ENCODE measurements at places on chromosomes 3 and 15.

DNA sequence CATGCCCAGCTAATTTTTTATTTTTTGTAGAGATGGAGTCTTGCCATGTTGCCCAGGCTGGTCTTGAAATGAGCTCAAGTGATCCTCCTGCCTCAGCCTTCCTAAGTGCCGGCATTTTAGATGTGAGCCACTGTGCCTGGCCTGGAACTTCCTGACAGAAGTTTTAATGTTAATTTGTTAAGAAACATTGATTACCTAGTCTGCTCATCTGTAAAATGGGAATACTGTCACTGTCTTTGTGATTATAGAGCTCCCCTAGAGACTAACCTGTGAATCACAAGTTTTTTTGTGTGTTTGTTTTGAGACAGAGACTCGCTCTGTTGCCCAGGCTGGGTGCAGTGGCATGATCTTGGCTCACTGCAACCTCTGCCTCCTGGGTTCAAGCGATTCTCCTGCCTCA, 4.3 kb upstream of the EIF3J start:
- DNase-seq, result no peak

DNA sequence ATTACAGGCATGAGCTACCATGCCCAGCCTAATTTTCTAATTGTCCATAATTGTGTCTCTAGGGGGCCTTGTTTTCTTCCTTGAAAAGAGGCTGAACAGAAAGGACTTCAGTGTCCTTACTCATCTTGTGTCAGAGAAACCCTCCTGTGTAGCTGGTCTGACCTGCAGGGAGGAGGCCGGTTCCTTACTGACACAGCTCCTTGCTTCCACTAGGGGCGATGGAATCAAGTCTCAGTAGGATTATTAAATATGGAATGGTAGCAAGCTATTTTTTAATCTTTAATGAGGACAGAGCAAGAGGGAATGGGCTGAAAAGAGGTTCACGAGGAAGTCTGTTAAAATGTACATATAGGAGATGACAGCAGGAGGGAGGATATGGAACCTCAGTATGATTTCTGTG, 8.6 kb downstream of the LPCAT4 start:
- DNase-seq, result no peak

DNA sequence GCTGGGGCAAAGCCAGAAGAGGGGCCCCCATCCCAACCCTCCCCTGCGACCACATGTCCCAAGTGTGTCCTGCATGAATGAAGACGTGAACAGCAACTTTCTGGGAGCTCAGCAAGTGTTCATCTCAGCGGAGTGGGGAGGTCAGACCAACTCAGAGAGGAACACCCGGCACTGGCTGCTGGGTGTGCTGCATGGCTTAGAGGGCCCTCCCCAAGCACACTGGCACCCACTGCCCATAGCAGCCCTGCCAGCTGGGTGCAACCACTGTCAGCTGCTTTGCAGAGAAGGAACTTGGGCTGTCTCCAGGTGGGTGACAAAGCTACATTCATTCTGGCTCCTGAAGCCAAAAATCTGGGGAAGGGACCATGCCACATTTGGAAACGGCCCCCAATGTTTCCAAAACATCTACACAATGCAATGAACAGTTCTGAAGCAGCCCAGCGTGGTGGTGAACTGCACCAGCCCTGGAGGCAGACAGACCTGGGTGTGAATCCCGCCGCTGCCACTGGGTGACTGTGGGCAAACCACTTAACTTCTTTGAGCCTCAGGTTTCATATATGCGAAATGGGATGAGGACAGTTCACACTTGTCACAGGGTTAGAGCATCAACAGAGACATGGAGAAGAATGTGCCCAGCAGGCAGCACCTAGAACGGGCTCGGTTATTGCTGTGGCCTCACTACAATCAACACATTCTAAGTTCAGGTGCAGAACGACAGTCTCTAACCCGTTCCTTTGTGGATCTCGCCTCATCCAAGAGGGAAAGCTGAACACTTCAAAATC, 145.4 kb downstream of the NUP210 start:
- no peak for DNase-seq

DNA sequence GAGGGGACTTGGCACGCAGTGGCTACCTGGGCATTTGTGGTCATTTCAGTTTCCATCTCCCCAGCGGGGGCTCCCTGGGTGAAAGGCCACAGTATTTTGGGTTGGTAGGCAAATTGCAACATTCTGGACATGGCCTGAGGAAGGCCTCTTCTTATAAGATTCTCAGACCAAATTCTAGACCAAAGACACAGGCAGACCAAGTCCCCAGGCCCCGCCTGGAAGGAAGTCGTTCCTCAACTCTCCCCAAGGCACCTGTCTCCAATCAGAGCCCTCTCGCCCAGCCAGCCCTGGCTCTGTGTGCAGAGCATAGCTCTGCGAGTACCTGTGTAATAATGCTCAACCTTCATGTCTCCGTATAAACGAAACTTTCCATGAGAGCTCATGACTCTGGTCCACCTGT, 53.1 kb downstream of the GRIP2 start:
- no peak for DNase-seq

DNA sequence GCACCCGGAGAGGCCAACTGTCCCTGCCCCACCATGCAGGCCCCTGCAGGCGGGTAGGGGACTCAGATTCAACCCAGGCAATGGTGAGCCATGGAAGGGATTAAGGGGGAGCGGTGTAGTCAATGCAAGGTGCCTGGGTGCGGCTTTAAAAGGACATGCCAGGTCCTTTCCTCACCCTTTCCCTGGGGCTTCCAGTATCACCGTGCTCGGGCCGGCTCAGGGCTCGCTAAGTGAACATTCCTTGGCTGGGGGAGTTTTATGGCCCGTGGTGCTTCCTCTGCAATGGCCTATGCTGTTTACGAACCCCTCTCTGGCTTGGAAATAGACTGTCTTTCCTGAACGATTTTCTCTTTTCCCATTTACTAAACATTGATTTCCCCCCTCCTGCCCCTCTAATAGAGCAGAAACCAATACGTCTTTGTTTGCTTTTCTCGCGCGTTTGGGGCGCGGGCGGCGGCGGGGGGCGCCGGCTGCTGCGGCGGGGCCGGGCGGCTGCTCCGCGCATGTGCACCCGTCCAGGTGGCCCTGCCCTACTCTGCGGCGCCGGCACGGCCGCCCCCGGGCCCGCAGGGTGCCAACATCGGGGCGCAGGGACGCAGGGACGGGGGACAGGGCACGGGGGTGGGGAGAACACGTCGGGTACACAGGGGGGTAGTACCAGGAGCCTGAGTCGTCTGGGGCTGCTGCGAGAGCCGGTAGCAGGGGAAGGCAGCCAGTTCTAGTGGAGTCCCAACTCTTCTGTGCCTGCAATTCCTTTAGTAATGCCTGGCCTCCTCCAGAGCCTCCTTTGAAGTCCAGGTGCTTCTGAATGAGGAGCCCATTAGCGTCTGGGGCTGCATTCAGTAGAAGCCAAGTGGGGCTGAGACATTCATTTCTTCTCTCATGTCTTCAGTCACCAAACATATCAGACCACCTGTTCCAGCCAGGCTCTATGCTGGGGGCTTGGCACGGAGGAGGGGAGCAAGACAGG, 26.9 kb upstream of the CACNA2D2 start:
- no peak for DNase-seq

DNA sequence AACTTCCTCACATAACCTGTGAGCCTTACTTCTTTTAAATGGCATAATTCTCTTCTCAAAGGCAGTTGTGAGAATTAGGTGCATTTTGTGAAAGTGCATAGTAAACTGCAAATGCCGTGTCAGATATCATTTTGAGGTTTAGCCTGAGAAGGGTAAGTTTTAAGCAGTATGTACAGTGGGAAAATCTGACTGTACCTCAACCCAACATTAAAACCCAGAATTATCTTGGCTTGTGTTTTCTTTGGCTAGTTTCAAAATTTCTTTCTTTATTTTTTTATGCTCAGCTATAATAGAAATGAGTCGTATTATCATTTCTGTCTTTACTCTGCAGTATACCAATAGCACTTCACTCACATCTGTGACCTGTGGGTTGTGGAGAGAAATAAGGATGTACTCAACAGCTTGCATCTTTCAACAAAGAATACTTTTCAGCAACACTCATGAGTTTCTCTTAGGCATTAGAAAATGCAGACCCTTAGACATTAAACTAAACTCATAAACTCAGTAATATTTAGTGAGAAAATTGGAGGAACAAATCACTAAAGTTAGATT, 65.7 kb downstream of the RASA2 start:
- DNase-seq, result no peak

DNA sequence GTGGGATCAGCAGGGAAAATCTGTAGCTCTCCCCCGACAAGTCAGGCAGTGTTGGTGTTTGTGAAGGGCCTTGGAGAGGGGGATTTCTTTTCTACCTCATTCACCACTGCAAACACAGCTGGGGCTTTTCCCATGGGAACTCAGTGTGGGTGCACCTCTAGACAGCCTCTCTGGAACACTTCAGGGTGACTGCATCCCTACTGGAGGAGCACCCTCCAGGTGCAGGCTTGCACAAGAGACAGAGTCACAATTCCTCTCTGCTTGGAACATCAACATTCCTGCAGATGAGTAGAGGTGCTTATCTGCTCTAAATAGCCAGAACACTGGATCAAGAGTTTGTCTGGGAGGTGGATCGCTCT, 72.7 kb upstream of the AKAP13 start:
- no peak for DNase-seq

DNA sequence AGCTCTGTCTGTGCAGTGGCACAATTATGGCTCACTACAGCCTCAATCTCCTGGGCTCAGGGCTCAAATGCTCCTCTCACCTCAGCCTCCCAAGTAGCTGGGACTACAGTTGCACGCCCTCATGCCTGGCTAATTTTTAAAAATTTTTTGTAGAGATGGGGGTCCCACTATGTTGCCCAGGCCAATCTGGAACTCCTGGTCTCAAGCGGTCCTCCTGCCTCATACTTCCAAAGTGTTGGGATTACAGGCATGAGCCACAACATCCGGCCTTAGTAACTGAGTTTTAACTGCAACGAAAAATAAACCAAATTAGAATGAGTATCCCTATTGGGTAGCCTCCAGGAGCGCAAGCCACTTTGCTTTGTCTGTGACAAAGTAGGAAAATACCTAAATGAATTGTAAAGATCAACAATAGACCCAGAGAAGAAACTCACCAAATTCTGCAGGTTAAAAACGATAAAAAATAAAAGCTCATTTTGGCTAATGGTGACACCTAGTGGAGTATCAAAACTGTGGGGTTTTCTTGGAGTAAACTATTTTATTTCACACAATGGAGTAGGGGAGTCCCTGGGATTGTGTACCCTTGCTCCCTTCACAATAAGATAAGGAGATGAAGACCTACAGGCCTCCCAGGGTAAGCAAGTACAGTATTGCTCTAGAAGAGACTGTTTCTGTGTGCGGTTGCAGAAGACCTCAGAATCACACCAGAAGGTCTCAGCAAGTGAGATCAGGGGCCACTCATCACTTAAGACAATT, 21.0 kb upstream of the CA12 start:
- no peak for DNase-seq

DNA sequence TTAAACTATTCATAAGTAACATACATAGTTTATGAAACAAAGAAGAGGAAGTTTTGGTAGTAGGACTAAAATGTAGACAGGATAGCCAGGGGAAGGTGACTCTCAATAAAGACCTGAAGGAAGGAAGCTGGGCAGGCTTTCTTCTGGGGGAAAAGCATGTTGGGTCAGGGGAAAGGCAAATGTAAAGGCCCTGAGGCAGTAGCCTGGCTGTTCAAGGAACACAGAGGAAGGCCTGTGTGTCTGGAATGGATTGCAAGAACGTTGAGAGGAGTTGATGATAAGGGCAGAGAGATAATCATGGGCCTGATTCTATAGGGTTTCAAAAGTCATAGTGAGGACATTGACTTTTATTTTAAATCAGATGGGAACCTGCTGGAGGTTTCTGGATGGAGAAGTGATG, 167.6 kb downstream of the SNRK start:
- DNase-seq, result no peak

DNA sequence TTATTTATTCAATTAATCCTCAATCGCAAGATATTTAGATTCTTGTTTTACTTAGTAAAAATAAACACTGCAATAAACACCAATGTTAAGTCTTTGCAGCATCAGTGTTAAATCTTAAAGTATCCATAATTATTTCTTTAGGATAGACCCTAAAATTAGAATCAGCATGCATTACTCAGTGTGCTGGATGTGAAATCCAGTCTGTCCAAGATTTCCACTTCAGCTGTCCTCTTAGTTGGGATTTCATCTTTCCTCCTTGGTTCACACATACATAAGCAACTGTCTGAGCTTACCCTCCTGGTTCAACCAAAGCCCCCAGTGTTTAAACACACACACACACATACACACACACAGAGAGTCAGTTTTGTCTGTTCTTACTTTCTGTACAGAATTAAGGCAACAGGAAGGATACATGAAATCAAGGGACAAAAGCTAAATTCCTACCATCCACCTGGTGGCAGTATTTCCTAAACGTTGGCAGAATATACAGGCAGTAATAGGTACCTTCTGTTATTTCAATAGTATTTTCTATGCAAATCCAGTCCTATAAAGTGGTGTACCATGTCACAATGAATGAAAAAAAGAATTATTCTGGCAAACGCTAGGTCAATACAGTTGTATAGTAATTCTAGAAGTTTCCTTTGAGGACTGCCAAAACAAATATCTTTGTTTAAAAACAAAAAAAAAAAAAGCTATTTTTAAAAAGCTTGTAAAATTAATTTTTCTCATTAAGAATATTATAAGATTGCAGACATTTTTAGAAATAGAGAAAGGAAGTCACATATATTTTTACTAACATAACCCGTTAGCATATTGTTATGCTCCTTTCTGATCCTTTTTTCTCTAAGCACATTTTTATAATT, 27.3 kb upstream of the DMXL2 start:
- DNase-seq, result no peak

DNA sequence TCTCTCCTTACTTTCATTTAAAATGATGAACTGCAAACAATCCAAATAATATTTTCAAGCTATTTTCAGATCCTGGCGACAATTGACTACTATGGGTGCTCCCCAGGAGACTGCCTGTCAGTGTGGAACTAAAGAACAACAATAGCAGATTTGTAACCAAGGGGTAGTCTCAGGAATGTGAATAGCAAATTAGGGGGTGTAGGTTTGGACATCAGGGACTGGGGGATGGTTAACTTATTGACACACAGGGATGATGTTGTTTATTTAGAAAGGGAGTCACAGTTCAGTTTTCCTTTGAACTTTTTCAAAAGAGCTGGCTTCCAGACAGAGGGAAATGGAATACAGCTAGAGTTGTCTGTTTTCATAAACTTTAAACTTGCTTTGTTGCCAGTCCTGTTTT, 229.8 kb downstream of the LRTM1 start:
- DNase-seq, result no peak

- DNase-seq, result no peak
These were observed 37.9 kb downstream of the SLC9A9 start for GRCh38 chr3:143810166-143810952.

- no peak for DNase-seq
These were observed at the start of gene MAPKAPK3 for GRCh38 chr3:50617096-50617791. Gene MAPKAPK3 (plus strand): TSS chr3:50617151. CDS start chr3:50617566, 415 bp downstream.

DNA sequence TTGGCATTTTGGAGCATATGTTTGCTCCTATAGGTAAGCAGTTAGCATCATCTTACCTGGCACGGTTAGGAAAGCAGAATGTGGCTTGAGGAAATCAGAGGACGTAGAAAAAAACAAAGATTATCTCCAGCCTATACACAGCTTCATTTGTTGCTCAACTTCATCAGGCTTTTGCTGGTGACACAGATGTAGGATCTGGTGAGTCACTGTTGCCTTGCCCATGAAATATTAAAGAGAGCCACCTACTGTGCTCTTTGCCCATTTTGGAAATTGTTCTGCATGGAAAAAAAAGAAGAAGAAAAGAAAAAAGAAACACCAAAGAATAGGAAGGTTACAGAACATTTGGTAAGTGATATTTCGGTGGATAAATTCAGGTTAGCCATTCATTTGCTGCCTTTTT, 3.8 kb downstream of the IL1RAP start:
- DNase-seq, result no peak

All from D721Med (cell line).